ENCODE measurements at places on chromosomes 5 and 9. TPM values are rescaled to one million over a fixed set of nuclear protein-coding genes. Genes with fewer than 3 reads are reported as not detected.

Gene DAP
- 44.9 TPM for total RNA-seq

DNA sequence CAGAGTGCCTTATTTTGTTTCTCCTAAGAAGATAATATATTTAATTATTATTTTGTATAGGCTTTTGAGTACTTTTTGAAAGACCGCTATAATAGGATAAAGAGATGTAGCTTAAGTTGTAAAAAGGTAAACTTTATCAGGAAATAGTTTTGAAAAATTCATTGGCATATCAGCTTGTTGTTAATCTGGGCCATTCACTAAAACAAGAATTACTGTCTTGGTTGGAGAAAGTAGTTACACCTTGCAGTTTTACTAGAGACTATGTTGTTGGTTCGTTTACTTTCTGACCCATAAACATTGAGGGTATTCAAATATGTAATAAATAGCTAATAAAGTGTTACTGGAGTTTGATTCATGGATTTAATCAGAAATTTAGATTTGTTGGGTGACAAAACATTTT, 33.7 kb downstream of the TNPO1 start:
- peaks cover 9% of the 10 kb centered on the region for H3K4me1 ChIP-seq
- H3K27me3 ChIP-seq: no peaks in the 10 kb centered on the region
- H3K27ac ChIP-seq: no peak overlapping the region
- H3K4me3 ChIP-seq: no peak overlapping the region

- H3K4me1 ChIP-seq: no peaks in the 10 kb centered on the region
- H3K36me3 ChIP-seq: no peaks in the 10 kb centered on the region
- DNase-seq: no peak
Measured at GRCh38 chr5:52339285-52339684, 448.4 kb upstream of the ITGA1 start.

DNA sequence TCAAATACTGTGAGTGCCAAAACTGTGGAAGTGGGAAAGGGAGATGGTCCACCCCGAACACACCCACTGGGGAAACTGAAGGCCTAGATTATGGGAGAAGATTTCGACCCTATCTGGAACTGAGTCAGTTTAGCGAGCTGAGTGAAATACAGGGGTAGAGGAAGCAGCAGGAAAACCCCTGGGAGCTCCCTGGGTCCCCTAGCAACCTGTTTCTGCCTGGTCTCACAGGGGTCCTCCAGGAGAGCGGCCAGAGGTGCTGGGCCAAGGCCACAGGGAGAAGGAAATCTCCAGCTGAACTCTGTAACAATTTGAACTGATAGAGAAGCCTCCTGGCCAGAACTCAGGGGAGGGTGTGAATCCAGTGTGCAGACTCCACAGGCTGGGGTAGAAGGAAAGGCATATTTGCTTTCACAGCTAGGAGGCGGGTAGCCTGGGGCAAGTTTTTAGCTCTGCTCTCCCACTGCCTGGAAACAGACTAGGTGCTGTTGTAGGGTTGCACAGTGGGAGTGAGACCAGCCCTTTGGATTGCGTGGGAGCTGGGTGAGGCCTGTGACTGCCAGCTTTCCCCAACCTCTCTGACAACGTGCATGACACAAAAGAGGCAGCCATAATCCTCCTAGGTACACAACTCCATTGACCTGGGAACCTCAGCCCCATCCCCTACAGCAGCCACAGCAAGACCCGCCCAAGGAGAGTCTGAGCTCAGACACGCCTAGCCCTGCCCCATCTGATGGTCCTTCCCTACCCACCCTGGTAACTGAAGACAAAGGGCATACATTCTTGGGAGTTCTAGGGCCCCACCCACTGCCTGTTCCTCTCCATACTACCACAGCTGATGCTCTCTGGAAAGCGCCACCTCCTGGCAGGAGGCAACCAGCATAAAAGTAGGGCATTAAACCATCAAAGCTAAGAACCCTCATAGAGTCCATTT, 78.8 kb upstream of the GPBP1 start:
- no peak overlapping the region for H3K27ac ChIP-seq
- no peaks in the 10 kb centered on the region for H3K27me3 ChIP-seq
- peak; percentile 20 for DNase-seq

Gene CYLC2
- not detected for total RNA-seq

DNA sequence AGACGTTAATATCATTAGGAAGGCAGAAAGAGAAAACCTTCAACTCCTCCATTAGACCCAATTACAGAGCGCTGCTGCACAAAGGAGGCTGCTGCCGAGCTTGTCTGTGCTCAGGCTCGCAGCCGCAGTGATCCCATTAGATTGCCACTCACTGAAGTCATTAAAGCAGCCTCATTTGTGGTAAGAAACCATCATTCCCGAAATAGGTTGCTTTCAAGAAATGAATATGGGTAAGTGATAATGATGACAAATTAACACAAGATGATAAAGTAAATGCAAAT, 137.2 kb downstream of the CAVIN4 start:
- H3K4me3 ChIP-seq: no peak overlapping the region
- H3K36me3 ChIP-seq: no peaks in the 10 kb centered on the region
- no peak overlapping the region for H3K27ac ChIP-seq
- no peak for DNase-seq
- H3K27me3 ChIP-seq: no peaks in the 10 kb centered on the region

Gene SPATA31E1
- not detected for total RNA-seq

GRCh38 chr5:119274767-119275130, 81.1 kb upstream of the TNFAIP8 start:
- peak; percentile 70 for DNase-seq
- no peaks in the 10 kb centered on the region for H3K36me3 ChIP-seq
- no peaks in the 10 kb centered on the region for H3K27me3 ChIP-seq
- peaks cover 87% of the 10 kb centered on the region for H3K4me1 ChIP-seq
- H3K4me3 ChIP-seq: no peak overlapping the region
- H3K27ac ChIP-seq: peak overlapping the region; percentile 71

GRCh38 chr5:106415541-106415940, 1255.2 kb downstream of the EFNA5 start:
- no peak for DNase-seq
- no peaks in the 10 kb centered on the region for H3K27me3 ChIP-seq
- no peaks in the 10 kb centered on the region for H3K36me3 ChIP-seq
- H3K4me3 ChIP-seq: no peak overlapping the region

Gene SPAG8
- 2.4 TPM for total RNA-seq

DNA sequence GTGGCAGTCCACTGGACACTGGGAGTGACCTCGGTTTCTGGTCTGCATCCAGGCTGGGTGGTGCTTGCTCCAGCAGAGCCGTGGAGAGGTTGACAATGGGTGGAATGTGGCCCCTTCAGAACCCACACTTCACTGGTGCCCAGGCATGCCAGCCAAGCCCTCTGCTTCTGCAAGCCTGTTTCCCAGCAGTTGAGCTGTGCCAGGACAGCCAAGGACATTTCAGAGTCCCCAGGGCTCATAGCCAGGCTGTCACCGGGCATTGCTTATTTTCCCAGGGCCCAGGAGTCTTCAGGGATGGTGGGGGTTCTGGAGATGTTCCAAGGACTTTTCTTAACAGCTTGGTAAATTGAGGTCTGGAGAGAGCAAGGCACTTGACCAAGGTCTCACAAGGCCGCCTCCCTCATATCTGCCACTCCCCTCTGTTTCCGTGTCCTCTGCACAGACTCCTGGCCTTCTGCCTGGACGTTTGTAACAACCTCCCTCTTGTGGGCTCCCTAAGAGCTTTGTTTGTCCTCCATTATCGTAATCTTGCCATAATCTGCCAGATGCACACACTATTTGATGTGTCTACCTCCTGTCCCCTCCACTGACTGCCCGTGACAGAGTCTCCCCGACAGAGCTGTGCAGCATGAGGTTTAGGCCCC, 3.8 kb upstream of the NDST1 start:
- H3K36me3 ChIP-seq: no peaks in the 10 kb centered on the region
- no peak overlapping the region for H3K27ac ChIP-seq
- DNase-seq: no peak
- no peaks in the 10 kb centered on the region for H3K4me1 ChIP-seq
- H3K27me3 ChIP-seq: no peaks in the 10 kb centered on the region
- no peak overlapping the region for H3K4me3 ChIP-seq

DNA sequence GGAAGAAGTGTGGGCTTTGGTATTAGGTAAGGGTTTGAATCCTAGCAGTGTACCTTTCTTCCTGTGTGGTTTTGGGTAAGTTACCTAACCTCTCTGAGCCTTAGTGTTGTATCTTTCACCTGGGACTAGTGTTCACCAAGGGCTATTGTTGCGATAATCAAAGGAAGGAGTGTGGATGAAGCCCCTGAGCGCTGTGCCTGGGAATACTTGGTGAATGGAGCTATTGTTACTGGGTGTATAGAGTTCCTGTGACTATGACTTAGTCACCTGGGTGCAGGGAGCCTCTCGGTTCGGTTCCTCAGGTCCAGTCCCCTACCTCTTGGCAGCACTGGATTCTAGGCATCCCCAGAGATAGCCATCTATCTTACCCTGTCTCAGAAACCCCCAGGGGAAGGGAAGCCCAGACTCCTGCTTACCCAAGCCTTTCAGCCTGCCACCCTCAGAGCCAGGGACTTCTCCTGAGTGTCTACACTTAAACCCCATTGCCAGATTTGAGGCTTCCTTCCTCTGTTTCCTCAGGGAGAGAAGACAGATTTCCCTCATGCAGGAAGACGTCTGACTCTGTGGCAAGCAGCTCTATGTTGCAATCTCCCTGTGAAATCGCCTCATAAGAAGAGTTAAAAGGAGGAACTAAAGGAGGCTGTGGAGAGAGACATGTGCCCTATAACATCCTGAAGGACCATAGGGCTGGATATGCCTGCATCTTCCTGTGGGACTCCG, 181.0 kb upstream of the PITX1 start:
- no peaks in the 10 kb centered on the region for H3K4me1 ChIP-seq
- H3K27ac ChIP-seq: no peak overlapping the region
- no peaks in the 10 kb centered on the region for H3K27me3 ChIP-seq
- no peak for DNase-seq

DNA sequence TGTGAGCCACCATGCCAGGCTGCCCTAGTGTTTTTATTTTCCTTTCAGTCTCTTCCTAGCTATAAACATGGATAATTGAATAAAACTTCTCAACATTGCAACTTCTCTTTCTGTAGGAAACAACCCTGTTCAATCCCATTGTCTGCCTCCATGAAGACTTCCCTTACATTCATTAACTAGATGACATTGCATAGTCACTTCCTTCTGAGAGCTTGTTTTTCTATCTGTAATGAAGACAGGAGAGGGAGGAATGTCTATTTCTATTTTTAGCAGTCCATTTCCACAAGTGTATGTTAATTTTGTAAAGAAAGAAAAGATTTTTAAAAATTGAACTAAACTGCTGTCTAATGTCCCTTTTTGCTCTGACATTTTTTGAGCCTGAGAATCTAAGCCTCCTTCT, 55.6 kb upstream of the MELK start:
- no peaks in the 10 kb centered on the region for H3K4me1 ChIP-seq
- H3K4me3 ChIP-seq: no peak overlapping the region
- DNase-seq: no peak
- H3K27ac ChIP-seq: no peak overlapping the region
- H3K27me3 ChIP-seq: no peaks in the 10 kb centered on the region

DNA sequence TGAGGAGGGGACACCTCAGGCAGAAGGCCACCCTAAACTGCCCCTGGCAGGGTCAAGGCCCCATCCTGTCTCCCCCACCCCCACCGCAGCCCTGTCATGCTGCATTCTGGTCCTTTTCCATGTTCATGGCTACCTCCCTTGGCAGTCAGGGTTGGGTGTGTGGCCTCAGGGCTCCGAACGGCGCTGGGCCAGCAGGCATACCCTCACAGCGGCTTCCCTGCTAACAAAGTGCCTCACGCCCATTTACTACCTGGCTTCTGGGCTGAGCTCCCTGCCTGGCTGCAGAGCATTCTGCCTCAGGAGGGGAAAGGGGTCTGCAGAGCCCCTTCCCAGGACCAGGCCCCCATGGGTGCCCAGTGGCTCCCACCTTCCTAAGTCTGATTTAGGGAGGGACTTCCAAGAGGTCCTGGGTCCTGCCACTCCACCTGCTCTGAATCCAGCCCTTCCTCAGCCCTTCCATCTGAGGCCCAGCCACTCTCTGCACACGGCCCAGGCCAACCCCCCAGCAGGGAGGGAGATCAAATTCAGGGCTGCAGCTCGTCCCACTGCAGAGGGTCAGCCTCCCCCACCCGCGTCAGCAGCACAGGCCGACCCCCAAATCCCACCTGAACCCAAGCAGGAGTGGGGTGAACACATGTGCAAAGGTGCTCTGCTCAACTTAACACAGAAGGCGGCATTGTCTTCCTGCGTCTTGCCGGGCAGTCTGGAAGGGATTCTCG, 115.9 kb upstream of the PHYKPL start:
- no peaks in the 10 kb centered on the region for H3K36me3 ChIP-seq
- no peak overlapping the region for H3K4me3 ChIP-seq
- H3K27me3 ChIP-seq: no peaks in the 10 kb centered on the region
- no peaks in the 10 kb centered on the region for H3K4me1 ChIP-seq

- no peaks in the 10 kb centered on the region for H3K27me3 ChIP-seq
- H3K4me3 ChIP-seq: no peak overlapping the region
- no peak overlapping the region for H3K27ac ChIP-seq
- H3K4me1 ChIP-seq: no peaks in the 10 kb centered on the region
- H3K36me3 ChIP-seq: peaks cover 14% of the 10 kb centered on the region
- DNase-seq: no peak
Measured at GRCh38 chr5:109756543-109757185, 66.9 kb downstream of the MAN2A1 start.

- H3K27me3 ChIP-seq: peaks cover 11% of the 10 kb centered on the region
- H3K4me3 ChIP-seq: peak overlapping the region; percentile 31
- no peaks in the 10 kb centered on the region for H3K36me3 ChIP-seq
- DNase-seq: peak; percentile 47
- no peak overlapping the region for H3K27ac ChIP-seq
Measured at GRCh38 chr9:38066914-38067858, 1.8 kb downstream of the SHB start.

GRCh38 chr5:13354611-13355010, 589.9 kb downstream of the DNAH5 start:
- no peak for DNase-seq
- no peak overlapping the region for H3K4me3 ChIP-seq
- no peaks in the 10 kb centered on the region for H3K4me1 ChIP-seq
- H3K27ac ChIP-seq: no peak overlapping the region
- H3K36me3 ChIP-seq: no peaks in the 10 kb centered on the region

DNA sequence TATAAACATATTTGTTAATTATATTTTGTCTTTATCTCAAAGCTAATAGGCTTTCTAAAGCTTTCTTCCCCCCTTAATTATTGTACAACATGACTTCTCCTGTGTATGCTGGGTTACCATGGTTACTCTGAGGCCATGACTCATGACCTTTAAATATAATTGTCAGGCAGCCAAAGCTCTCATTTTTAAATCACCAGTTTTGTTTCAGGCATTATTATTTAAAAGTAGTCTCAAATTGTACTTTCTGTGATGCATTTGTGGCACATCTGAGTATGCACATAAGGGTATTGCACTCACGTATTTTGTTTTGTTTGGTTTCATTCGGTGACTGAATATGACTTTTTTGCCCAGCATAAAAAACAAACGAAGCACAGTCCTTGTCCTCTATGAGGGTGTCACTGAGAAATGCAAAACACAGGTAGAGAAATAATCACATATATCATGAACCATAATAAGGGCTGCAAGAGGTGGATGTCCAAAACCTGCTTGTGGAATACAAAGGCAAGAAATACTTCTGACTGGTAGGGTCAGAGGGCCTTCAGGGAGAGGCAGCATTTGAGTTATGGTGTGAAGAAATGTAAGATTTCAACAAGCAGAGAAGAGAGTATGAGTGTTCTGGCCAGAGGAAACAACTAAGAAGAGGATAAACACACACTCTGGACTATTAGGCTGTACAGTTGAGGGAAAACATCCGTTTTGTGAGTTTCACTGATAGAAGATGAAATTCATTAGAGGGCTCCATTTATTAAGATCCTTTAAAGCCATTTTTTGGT, 2.1 kb downstream of the CCDC192 start:
- H3K27me3 ChIP-seq: no peaks in the 10 kb centered on the region
- H3K36me3 ChIP-seq: no peaks in the 10 kb centered on the region
- H3K27ac ChIP-seq: no peak overlapping the region
- H3K4me3 ChIP-seq: no peak overlapping the region
- H3K4me1 ChIP-seq: no peaks in the 10 kb centered on the region

Data from natural killer cell (primary cell).